ENCODE measurements at places on chromosomes 4 and X.

GRCh38 chr4:921830-922331, 10.2 kb downstream of the GAK start:
- DNase-seq = no peak

- no peak for DNase-seq
Measured at GRCh38 chr4:150799207-150799606, 215.9 kb downstream of the LRBA start.

- DNase-seq = no peak
Measured at GRCh38 chrX:68833448-68833805, 4.6 kb downstream of the EFNB1 start.

DNA sequence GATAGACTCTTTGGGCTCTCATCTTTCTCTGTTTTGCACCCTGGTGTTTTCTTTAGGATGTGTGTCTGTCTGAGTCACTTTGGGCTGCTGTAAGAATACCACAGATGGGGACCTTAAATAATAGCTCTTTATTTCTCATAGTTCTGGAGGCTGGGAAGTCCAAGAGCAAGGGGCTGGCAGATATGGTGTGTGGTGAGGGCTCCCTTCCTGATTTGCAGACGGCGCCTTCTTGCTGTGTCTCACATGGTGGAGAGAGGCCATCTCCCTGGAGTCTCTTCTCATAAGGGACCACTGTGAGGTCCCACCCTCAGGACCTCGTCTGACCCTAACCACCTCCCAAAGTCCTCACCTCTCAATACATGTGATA, 93.7 kb upstream of the ADRA2C start:
- DNase-seq = no peak

GRCh38 chr4:76155979-76156378, 7.8 kb upstream of the NUP54 start:
- no peak for DNase-seq

DNA sequence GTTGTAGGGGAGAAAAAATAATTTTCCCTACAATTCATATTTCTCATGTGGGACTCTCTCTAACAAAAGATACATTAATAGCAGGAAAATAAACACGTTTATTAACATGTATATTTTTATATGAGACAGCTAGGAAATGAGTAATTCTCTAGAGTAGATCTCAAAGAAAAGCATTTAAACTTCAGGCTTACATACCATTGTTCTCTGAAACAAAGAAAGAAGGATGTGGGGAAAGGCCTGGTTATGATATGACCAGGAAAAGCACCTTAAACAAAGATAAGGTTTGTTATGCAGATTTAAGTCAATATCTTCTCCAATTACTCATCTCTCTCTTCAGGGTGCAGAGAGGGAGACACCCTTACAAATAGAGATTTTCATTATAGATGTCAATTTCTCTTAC, 131.3 kb downstream of the SLC7A11 start:
- no peak for DNase-seq

- no peak for DNase-seq
Measured at GRCh38 chr4:6469144-6469543, 3.3 kb downstream of the PPP2R2C start.

GRCh38 chrX:153538424-153538823, 21.0 kb downstream of the ATP2B3 start:
- DNase-seq = no peak

GRCh38 chrX:19981947-19982346, 8.9 kb downstream of the BCLAF3 start:
- DNase-seq = no peak

DNA sequence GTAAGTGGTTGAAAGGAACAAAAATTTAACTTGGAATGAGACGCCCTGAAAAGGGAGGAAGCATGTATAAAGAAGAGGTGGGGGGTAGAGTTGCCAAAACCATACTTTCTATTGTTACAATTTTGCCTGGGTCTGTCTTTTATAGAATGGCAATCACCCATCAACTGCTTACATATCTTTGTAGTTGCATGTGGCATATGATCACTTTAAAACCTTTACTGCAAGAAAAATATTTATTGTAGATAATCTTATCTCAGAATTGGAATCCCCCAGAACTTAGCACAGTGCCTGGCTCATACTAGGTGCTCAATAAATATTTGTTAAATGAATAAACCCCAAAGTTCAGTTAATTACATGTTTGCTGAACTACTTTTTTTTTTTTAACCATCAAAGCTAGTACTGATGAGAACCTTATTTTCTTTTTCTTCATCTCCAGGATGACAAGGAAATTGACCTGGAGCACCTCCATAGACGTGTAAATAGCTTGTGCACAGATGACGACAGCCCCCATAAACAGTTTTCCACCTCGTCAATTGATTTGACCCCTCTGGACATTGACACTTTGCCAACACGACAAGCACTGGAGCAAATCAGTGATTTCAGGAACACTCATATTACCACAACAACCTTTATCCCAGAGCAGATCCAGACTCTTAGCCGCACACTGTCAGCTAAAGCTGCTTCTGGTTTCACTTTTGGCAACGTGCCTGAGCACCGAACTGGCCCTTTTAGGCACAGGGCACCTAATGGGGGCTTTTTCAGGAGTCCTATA, 56.7 kb upstream of the ATOH1 start:
- no peak for DNase-seq

DNA sequence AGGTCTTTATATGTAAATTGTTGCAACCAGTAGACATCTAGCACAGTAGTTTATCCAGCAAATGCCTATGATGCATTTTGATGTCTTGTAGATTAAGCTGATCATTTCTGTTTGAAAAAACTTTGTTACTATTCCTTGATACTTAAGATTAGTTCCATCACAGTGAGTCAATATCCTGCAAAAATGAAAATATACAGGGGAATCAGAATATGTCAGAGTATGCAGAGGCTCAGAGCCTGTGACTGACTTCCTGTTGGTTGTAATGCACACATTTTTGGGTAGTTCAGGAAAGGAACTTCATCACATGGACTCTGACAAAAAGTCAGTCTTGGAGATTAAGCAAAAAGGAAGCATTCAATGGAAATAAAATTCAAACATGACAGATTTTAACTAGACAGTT, 815.5 kb downstream of the FAT4 start:
- DNase-seq = no peak

DNA sequence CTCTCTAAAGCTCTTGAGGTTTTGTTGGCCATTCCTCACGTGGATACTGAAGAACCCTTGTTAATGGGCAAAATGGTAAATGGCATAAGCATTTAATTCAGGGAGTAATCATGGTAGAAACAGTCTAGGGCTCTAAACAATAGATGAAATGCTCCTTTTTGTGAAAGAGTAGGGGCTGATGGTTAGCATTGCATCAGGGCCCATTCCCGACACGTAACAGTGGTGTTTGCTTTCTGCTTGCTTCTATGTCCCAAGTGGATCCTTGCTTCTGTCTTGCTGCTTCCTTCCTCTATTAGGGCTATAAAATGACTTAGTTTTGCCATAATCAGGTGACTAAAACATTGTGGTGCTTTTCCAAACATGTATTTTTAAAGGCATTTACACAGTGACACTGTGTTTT, 230.9 kb upstream of the AFF2 start:
- no peak for DNase-seq

- no peak for DNase-seq
Measured at GRCh38 chrX:149371986-149372385, 133.1 kb downstream of the IDS start.

GRCh38 chr4:7241597-7242125, 49.3 kb downstream of the SORCS2 start:
- DNase-seq = no peak

GRCh38 chrX:130714665-130715064, 188.3 kb downstream of the ENOX2 start:
- DNase-seq = no peak

GRCh38 chr4:13097971-13098370, 386.2 kb downstream of the RAB28 start:
- DNase-seq = no peak

GRCh38 chr4:84718699-84719098, 135.8 kb downstream of the CDS1 start:
- no peak for DNase-seq

GRCh38 chr4:17251101-17251500, 260.8 kb downstream of the QDPR start:
- DNase-seq = no peak

GRCh38 chrX:108114541-108114940, 23.0 kb downstream of the ATG4A start:
- no peak for DNase-seq

GRCh38 chr4:185881430-185881829, 69.4 kb upstream of the SORBS2 start:
- DNase-seq = no peak

DNA sequence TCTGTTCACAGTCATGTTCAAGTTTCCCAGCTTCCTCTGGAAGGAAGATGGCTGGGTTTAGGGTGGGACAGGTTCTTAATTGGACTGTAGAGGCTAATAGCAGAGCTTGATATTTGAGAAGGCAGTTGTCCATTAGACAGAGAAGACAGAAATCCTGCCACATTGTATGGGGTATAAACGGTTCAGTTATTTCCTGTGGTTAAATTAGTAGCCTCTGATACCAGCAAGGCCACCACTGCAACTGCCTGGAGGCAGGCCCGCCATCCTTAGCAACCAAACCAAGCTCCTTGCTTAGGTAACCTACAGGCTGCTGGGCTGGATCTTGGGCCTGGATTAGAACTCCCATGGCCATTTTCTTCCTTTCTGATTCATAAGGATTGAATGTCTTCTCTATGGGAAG, 1367.0 kb downstream of the PCDH7 start:
- DNase-seq = no peak

GRCh38 chrX:147602176-147602696, 309.5 kb upstream of the FMR1 start:
- DNase-seq = no peak

GRCh38 chr4:97589481-97590196, 553.6 kb downstream of the STPG2 start:
- DNase-seq = no peak

- no peak for DNase-seq
Measured at GRCh38 chr4:169246279-169246678, 24.5 kb downstream of the SH3RF1 start.

DNA sequence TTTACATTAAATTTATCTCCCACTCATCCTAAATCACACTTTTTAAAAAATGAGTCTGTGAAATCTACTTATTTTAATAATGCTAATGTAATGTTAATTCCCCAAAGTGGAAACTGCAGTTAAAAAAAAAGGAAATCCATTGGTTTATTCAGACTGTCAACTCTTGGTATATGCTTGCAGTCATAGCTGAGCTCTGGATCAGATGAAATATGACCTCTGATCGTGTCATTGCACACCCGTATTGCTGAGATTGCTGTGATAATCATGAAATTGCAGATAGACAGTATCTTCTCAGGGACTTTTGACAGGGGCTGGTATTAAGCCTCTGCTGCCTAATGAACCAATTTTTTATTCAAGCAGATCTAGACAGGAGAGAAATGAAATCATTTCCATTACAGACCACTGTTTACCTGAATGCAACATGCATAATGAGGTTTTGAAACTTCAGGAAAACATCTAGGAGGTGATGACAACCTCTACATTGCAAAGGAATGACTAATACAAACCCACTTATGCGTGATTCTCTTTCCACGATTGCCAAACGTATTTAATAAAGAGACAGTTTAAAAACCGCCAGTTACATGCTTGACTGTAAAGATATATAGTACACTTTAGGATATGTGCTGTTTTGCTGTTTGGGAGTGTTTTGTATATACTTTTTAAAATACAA, 138.3 kb upstream of the PUDP start:
- DNase-seq = no peak

GRCh38 chrX:102784550-102784949, 64.0 kb downstream of the GPRASP3 start:
- no peak for DNase-seq

- no peak for DNase-seq
Measured at GRCh38 chr4:15054541-15054940, 52.3 kb downstream of the CPEB2 start.

DNA sequence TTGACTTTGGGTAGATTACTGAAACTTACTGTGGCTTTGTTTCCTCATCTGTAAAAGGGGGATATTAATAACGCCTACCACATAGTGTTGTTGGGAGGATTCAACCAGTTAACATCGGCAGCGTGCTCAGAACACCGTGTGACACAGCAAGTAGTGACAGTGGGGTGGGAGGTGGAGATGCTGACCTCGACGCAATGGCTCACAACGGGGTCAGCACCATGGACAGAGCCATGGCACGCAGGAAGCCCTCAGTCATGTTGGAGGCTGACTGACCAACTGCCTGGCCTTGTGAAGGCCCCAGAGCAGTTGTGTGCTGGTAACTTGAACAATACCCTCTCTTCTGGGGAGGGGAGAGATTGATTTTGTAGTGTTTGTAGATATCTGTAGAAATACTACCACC, 93.2 kb downstream of the WFS1 start:
- no peak for DNase-seq

DNA sequence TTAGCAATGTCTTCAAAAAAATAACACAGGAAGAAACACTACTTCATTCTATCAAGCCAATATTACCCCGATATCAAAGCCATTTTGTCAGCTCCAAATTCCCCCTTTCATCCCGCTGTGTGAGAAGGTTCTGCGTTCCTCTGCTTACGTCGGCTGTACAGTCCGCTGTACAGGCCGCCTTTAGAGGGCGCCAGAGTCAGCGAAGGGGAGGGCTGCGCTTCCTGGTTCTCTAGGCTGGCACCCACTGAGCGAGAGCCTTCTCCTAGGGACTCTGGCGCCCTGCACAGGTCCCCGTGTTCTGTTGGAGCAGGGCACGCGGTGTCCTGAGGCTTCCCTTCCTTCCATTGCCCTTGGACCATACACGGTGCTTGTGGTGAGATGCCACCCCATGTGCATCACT, 25.3 kb upstream of the CT45A1 start:
- DNase-seq = no peak

- no peak for DNase-seq
Measured at GRCh38 chr4:60581919-60582536, 618.1 kb upstream of the ADGRL3 start.

DNA sequence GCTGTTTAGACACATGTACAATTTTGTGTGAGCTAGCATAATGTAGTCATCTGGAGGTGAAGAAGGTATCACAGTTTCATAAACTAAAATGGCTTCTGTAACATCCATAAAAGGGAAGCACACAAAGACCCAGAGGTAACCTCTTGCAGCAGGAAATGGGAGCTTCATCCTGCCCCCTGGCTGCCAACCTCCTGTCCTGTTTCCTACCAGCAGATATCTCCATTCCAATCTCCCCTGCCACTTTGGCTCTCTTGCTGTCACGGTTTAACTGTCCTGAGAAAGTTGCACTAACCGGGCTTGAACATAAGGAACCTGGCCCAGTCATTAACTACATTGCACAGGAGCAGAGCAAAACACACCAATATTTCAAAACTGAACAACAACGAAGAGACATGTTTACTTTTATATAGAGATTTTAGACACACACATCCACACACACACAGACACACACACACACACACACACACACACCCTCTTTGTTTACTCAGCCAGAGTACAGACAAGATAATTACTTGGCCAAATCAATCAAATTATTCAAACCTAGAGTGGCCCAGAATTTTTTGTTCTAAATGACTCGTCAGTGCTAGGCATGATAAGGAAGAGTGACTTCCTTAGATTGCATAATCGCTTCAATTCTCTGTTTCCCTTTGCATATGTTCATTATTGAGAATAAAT, 24.2 kb downstream of the MID2 start:
- DNase-seq = no peak

Measured in stimulated activated CD8-positive, alpha-beta memory T cell treated with anti-CD3 and anti-CD28 coated beads, Interleukin-7, amount 100 ng/mL, for 1 hour (primary cell).